GM12865 (cell line): ENCODE measurements at places on chromosomes 1 and 21.

DNA sequence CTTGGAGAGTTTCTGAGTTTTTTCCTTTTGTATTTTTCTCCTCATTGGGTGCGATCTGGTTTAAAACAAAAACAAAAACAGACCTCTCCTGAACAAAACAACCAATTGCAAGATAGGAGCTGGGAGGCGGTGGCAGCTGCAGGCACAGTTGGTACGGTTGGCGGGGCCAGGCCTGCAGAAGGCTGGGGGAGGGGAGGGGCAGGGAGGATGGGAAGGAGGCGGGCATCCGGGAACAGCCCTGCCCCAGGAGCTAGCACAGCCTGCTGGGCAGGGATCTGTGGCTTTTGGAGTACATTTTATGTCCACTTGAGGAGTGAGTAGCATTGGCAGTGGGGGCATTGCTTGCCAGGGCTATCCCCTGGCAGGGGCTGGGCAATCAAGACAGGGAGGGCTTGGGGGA is 5.2 kb downstream of the CAPN9 start:
- DNase-seq, result no peak

DNA sequence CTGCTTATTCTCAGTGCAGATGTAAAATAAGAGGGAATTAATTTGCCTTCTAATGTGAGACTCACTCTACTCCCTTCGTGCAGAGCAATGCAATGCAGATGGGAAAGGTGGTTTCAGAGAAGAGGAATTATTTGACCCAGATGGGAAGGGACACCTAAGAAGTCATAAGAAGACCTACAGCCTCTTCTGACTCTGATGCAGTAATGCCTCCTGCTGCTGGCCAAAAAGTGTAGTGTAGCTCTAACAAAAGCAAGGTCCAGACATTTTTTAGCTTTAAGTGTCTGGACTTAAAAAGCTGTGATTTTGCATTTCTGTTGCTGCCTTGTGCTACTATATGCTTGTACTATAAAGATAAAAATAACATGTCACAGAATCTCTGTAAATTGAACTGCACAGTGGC is 501.4 kb downstream of the TTLL7 start:
- peak; percentile 69 for DNase-seq

- no peak for DNase-seq
Observed at GRCh38 chr1:187078321-187078720, 249.6 kb downstream of the PLA2G4A start.

DNA sequence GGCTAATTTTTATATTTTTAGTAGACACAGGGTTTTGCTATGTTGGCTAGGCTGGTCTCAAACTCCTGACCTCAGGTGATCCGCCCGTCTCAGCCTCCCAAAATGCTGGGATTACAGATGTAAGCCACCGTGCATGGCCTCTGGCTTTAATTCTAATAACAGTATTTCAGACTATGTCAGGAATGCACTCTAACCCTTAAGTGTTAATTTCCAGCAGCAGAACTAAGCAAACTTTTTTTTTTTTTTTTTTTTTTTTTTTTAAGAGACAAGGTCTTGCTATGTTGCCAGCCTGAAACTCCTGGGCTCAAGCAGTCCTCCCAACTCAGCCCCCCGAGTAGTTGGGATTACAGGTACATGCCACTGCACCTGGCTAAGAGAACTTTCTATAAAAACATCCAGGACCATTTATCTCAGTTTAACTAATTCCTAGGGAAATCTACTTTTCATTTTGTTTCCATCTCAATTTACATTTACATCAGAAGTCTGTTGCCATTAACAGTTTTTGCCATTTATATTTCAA is 6.5 kb downstream of the DCAF8 start:
- DNase-seq, result no peak

- DNase-seq, result no peak
Observed at GRCh38 chr1:63859480-63860275, 85.9 kb downstream of the ROR1 start.

DNA sequence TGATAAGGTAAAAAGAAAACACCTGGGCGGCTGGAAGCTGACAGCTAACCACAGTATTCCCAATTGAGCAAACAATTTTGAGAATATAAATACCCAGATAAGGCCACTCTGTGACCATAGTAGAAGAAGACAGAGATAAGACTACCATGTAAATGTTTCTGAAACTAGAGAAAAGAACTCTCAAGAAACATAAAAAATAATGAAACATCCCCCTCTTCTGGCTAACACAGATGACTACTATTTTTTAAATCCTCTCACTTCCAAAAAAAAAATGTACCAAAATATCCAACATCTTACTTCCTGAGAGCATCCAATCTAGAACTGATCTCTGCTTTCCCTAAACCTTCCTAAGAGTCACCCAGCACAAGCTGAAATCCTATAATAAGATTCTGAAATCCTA is 125.9 kb downstream of the HFM1 start:
- DNase-seq, result peak; percentile 5

- DNase-seq, result no peak
Observed at GRCh38 chr1:178188306-178188705, 94.4 kb downstream of the RASAL2 start.

GRCh38 chr1:178869119-178869697 is 1.7 kb downstream of the ANGPTL1 start:
- no peak for DNase-seq

DNA sequence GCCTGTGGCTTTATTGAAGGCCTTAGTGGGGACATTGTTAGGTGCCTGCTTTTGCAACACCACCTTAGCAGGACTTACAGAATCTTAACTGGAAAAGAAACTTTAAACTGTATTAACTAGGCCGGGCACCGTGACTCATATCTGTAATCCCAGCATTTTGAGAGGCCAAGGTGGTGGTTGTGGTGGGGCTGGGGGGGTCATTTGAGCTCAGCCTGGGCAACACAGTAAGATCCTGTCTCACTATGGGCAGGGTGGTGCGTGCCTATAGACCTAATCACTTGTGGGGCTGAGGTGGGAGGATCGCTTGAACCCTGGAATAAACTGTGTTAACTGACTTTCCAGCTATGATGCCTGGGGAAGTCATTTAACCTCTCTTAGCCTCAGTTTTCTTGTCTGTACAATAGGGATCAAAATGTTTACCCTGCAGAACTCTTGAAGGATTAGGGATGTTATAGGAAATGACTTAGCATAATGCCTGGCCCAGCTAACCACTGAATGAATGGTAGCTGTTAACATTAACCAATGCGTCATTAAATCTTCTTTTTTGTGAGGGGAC is 39.5 kb downstream of the IER5 start:
- DNase-seq, result peak; percentile 72
